H7 (cell line): ENCODE measurements at places on chromosomes 3 and 15. TPM values are rescaled to one million over a fixed set of nuclear protein-coding genes. Genes with fewer than 3 reads are reported as not detected.

UBA7 gene
- total RNA-seq = 0.07 and 0.55 TPM in 2 replicates

GAP43 gene
- 24.8 and 26.4 TPM in 2 replicates for total RNA-seq

B3GNT5 gene
- total RNA-seq = 3.0 and 3.7 TPM in 2 replicates

IMPG2 gene
- total RNA-seq = 0.03 and 0.04 TPM in 2 replicates

ALDH1A2 gene
- 0.10 TPM in 1 of 2 replicates, not detected in the other for total RNA-seq

TJP1 gene
- 43.5 and 57.2 TPM in 2 replicates for total RNA-seq

HTR3E gene
- total RNA-seq = not detected in 2 replicates

ARGFX gene
- not detected in 2 replicates for total RNA-seq

VPS13C gene
- total RNA-seq = 6.5 and 9.7 TPM in 2 replicates

DUOX2 gene
- 0.15 TPM in 1 of 2 replicates, not detected in the other for total RNA-seq

PLA2G4F gene
- total RNA-seq = not detected in 2 replicates

IQCH gene
- 1.3 and 2.2 TPM in 2 replicates for total RNA-seq

GATA2 gene
- 3.9 and 5.4 TPM in 2 replicates for total RNA-seq

OCA2 gene
- total RNA-seq = 0.21 and 0.37 TPM in 2 replicates

ATP8B4 gene
- total RNA-seq = not detected in 2 replicates

STAG1 gene
- 10.5 and 11.6 TPM in 2 replicates for total RNA-seq

CCR8 gene
- total RNA-seq = 0.15 TPM in 1 of 2 replicates, not detected in the other

KNG1 gene
- total RNA-seq = not detected in 2 replicates

GOLGA8T gene
- total RNA-seq = 0.35 and 1.1 TPM in 2 replicates

IGDCC3 gene
- 38.3 and 39.7 TPM in 2 replicates for total RNA-seq

GOLGA8Q gene
- 0.81 TPM in 1 of 2 replicates, not detected in the other for total RNA-seq

DNAJB8 gene
- not detected in 2 replicates for total RNA-seq

FGF7 gene
- total RNA-seq = not detected in 2 replicates

CAMK2N2 gene
- 1.5 and 1.6 TPM in 2 replicates for total RNA-seq

SIDT1 gene
- not detected in 2 replicates for total RNA-seq

PLA2G4E gene
- not detected in 2 replicates for total RNA-seq

MAP2K5 gene
- 3.2 and 6.3 TPM in 2 replicates for total RNA-seq

C3orf22 gene
- total RNA-seq = not detected in 2 replicates

GNAT1 gene
- not detected in 2 replicates for total RNA-seq

TM6SF1 gene
- total RNA-seq = 0.62 and 0.63 TPM in 2 replicates

PATL2 gene
- total RNA-seq = 0.24 and 1.5 TPM in 2 replicates

GHSR gene
- total RNA-seq = not detected in 2 replicates

RBMS3 gene
- total RNA-seq = 9.4 and 14.4 TPM in 2 replicates

COLQ gene
- 0.52 and 1.00 TPM in 2 replicates for total RNA-seq

CDHR4 gene
- total RNA-seq = not detected in 2 replicates

OSBPL10 gene
- total RNA-seq = 24.1 and 29.9 TPM in 2 replicates

SST gene
- total RNA-seq = 0.45 TPM in 1 of 2 replicates, not detected in the other

ALDH1A3 gene
- 25.6 and 25.9 TPM in 2 replicates for total RNA-seq

TXNRD3 gene
- 2.0 and 10.6 TPM in 2 replicates for total RNA-seq

CPA3 gene
- not detected in 2 replicates for total RNA-seq

GRAMD1C gene
- total RNA-seq = 1.0 and 4.1 TPM in 2 replicates

PSTPIP1 gene
- 0.21 and 1.3 TPM in 2 replicates for total RNA-seq

OIP5 gene
- total RNA-seq = 45.0 and 46.2 TPM in 2 replicates
